Suppressor macrophage treated with lipopolysaccharide for 4 hours (primary cell): ENCODE measurements at places on chromosomes 7 and 10.
A peak's percentile ranks its signal among the peaks of the same experiment; 100 is the strongest.

DNA sequence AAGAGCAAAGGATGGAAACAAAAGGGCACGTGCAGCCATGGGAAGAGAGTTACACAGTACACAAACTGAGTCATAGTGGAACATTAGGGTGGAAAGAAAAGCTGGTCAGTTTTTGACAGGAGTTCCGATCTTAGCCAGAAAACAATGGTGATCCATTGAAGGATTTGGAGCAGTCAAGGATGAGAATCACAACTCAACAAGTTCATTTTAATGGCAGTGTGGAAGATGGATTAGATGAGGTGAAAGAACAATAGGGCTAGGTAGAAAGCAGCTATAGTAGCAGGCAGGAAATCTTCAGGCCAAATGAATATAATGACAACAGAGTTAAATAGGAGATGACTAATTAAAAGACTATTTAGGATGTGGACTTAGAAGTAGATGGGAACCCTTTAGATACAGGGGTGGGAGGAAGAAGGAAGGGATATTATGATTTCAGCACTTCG lies 136.3 kb downstream of the DOCK4 start:
- no peak for DNase-seq

DNA sequence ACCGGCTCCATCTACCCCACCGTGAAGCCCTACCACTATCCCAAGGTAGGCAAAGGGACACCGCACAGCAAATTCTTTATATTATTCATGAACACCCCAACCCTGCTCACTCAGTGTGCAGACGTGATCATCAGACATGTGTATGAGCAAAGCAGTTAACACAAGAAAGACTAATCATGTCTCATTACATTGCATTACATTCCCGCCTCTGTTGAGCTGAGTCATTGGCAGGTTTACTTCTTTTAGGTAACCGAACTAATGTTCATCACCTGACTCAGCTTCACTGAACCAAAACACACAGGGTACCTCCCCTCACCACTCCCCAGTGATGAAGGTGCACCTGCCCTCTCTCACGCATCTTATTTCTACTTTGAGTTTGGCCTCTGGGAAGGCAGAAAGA lies 233.4 kb downstream of the PAXIP1 start:
- DNase-seq = no peak

DNA sequence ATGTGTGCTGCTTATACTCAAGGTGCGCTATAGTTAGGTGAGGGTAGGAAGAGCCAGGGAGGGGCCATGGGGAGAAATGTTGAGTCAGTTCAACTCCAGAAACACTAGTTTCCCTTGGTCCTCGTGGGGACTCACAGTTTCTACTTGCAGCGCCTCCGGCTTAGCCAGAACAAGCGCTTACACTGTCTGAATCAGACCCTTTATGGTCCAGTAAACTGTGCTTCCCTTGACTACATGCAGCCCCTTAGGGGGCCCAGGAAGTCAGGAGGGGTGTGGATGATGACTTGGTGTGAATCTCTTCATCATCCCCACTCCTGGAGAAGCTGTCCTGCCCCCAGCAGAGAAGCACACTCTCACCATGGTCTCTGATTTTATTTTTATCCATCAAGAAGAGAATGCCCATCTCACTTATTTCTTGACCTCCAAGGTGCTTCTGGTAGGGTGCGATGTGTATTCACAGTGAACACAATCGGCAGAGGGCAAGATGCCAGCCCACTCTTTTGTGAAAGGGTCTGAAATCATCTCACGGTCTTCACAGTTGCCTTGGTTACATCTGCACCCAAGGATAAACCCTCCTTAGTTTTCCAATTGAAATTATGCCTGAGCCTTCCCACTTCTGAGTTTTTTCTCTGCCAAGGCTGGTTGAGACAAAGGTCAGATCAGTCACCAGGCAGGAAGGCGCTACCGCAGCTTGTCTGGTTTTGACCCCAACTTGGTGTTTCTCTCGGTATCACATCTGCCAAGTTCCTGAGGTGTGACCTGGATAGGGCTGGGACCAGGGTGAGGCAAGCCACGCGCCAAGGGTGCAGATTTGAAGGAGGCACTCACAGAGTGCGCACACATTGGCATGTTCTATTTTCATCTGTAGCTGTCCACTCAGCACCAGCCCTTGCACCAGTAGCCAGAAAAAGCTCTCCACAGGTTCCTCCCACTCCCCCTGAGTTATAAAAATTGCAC lies 62.7 kb upstream of the LRRC4 start:
- DNase-seq = no peak

DNA sequence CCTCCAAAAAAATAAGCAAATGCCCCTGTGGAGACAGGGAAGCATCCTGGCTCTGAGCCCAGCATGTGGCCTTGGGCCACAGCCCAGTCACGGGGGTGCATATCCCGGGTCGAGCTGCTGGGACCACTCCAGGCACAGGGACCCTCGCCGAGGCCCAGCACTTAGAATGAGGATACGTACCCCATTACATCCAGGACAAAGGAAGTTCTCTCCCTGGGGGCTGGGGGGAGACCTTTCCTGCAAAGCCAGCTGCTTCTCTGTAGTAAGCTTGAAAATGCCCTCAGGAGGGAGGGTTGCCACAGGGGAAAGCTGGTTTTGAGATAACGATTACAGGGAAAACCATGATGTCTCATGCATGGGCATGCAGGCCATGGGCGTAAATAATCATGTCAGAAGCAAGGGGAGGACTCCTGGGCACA lies 75.5 kb downstream of the HIPK2 start:
- DNase-seq = no peak

DNA sequence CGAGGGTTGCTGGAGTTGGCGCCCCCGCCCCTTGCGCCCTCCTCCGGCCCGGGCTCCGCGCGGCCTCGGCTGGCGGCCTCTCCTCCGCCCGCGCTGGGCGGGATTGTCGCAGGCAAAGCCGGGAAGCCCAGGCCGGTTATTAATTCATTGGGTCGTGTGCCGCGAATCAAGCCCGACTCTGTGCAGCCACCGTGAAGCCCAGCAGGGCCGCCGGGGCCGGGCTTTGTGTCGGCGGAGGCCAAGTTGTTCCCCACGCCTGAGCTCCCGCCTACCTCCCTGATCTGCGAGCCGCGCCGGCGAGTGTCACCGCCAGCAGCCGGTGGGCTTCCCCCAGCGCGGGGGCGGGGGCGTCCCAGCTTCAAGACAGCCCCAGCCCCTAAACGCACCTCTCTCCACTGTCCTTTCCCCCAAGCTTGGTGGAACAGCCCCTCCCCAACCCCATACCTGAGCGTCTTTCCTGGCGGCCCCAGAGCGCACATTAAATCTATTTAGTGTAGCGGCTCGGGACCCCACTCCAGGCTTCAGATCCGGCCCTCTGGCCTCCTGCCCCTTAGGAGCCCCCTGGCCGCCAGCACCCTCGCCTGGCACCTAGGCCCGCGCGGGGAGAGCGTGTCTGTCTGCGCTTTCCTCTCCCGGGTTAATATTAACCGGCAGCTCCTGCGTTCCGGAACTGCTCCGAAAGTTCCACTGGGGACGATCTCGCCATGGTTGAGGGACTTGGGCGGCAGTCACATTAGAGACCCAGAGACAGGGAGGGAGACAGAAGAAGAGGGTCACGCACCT lies 3.5 kb downstream of the SHH start:
- no peak for DNase-seq

DNA sequence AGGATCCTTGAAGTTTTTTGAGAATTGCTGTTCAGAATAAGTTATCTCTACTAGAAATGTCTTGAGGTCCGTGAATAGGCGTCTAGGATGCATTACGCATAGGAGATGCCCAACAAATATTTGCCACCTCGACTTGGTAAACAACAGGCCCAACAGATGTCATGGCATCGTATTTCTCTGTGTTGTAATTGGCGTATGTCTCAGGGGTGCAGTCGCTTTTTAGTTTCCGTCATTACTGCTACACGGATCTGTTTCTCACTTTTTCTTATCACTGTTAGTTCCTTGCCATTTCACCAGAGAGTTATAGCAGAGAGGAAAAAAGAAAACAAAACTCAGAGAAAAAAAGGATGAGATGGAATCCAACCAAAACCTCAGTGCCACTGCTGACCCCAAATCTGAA lies 73.0 kb upstream of the SFMBT2 start:
- DNase-seq = no peak

- DNase-seq = no peak
Measured at GRCh38 chr7:21617916-21618390, 75.1 kb downstream of the DNAH11 start.

GRCh38 chr7:27842094-27842692 lies 102.2 kb downstream of the TAX1BP1 start:
- DNase-seq = no peak

GRCh38 chr10:33067481-33067880 lies 109.5 kb upstream of the ITGB1 start:
- no peak for DNase-seq

DNA sequence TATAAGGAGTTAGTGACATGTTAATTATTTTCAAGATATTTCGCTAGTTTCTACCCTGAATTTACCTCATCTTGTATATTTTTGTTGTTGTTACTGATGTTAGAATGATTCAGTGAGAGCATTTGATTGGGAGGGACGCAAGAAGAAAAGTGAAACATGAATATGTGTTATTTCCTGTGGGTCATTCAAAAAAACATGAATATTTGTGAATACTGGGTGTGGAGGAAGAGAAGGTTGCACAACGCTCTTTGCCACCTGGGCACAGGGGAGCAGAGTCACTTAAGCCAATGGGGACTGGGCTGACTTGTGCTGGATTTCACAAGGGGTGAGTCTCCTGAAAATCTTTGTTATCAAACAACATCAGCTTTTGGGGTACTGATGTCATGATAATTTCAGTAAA lies 39.5 kb downstream of the AGK start:
- DNase-seq = no peak

- DNase-seq = no peak
Measured at GRCh38 chr7:45211958-45212357, 54.4 kb downstream of the RAMP3 start.

DNA sequence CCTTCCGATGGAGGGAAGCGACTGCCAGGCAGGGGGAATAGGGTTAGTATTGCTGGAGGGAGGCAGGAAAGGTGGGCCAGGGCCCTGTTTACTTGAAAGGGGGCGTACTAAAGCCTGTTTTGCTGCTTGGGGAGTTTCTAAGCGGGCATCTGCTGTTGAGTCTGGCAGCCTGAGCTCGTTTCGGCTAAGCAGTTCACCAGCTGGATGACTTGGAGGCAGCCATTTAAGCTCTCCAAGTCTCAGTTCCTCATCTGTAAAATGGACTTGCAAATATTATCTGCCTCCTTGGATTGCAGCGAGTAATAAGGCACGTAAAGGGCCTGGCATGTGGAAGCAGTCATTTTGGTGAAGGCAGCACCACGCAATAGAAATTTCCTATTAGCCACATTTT lies 44.0 kb downstream of the LDB3 start:
- peak; percentile 22 for DNase-seq

GRCh38 chr7:18206331-18206730 lies 178.7 kb upstream of the PRPS1L1 start:
- no peak for DNase-seq

DNA sequence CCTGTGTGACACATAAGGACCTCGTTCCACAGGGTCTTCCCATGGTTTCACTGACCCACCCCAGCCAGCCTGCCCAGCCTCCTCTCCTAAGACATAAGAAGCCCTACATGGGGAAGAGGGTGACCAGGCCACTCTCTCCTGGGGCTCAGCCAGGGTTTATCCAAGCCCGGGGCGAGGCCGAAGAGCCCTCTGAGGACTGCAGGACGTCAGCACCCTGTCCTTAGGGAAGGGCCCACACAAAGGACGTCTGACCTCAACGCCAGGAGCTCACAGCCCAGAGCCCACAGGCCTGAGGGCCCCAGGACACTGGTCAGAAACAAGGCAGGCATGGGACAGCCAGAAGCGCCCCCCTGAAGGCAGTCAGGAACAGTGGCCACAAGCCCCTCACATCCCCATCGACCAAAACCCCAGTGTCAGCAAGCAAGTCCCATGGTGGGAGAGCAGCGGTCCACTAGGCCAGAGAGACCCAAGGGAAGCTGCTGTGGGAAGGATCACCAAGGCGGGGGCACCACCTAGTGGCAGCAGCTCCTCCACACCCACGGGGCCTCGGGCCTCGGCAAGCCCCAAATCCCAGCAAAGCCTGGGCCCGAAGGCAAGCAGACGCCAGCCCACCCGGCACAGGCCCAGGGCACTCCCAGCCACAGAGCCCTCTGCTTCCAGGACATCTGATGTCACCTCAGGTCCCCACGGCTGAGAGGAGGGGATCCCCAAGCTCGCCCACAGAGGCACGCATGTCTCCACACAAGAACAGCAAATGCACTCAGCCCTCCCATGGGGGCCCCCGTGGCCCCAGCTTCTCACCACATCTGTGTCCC lies 23.4 kb downstream of the MAD1L1 start:
- peak; percentile 44 for DNase-seq

DNA sequence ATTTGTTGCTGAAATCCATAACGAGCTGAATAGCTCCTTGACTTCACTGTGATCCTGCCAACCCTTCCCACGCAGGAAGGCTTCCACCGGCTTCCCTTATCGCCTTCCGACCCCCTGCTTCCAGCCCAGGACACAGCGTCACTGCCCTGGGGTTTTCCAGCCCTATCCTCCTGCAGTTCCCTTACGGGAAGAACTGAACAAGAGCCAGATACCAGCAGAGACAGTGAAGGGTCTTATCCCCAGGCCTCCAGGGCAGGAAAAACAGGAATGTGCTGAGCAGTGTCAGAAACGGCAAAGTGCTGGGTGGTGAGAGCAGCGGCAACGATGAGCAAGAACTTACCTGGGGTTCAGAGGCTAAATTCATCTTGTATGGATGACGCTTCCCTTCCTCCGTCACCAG lies 22.4 kb downstream of the PDLIM1 start:
- DNase-seq = no peak

DNA sequence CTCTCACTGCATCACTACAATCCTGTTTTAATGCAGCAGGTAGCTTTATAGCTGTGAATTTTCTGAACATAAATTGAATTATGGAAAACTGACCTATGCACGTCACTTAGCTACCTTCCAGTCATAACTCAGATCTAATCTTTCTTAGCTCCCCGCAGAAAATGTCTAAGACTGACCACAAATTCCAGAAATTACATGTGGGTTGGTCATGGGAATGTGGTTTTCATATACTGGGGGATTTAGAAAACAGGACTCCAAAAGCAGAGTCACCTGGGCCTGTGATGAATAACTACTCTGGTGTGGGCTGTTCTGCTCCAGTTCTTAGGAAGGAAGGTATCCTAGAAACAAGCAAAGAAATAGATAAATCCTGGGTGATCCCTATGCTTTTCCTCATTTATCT lies 178.4 kb upstream of the LRRTM3 start:
- DNase-seq = no peak

DNA sequence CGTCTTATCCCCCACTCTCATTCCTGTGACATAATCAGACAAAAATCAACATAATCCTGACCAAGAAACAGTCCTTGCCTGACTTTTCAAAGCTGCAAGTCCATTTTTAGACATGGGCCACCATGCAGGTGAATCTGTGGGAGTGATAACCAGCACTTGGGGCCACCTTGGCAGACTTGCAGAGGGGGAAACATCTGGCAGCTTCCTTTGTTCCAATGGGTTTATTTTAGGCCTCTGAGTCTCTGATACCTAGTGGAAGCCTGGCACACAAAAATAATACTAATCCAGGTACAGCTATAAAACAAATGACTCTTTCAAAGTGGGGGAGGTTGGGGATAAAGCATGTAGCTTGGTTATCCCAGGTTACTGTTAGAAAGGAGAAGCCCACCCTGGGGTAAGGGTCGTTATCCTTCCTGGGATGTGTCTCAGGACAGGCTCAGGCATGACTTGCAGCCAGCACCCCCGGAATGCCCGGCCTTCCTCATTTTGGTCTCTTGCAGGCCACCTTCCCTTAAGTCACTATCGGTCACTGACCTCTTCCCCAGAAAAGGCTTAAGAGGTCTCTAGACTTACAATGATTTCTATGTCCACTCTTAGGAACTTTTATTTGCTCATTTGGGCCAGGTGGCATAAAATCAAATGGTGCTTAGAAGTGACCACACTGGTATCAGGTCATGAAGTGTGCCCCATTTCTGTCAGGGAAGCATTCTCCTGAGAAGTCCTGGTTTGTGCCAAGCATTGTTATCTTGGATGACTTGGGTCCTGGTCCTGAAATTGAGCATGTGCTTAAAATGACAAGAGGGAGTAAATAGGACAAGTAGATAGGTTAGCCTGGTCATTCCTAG lies 37.6 kb downstream of the EEPD1 start:
- DNase-seq = peak; percentile 84
